Left ventricle myocardium superior (tissue), 1 donor: ENCODE measurements at places on chromosomes 1 and 21.

DNA sequence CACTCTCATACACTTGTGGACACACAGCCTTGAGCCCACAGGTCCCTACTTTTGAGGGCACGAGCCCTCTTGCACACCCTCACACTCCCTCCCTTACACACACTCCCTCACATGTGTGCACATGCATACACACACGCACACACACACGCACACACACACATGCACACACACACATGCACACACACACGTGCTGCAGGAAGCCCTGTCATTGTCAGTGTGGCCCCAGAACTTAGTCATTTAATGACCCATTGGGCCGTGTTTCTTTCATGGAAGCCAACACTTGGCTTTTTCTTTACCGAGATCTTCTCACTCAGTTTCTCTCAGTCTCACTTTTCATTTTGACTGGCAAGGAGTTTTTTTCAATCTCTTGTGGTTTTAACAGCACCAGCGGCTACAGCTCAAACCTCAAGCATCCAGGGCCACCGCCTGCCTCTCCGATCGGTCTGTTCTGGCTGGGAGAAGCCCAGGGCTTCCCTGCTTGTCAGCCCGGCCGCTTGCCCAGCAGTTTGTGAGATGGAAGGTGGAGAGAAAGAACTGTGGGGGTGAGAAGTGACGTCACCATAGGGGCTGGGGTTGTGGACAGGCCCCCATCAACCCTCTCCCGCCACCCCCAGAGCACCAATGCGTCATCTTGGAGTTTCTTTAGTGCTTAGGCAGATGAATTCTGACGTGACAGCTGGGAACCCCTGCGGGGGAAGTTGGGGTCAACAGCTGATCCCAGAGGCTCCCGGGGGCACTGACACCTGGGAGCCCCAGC, 15.8 kb upstream of the TNFRSF8 start:
- no peak for DNase-seq

GRCh38 chr1:7335224-7335879, 435.7 kb upstream of the VAMP3 start:
- DNase-seq: no peak

DNA sequence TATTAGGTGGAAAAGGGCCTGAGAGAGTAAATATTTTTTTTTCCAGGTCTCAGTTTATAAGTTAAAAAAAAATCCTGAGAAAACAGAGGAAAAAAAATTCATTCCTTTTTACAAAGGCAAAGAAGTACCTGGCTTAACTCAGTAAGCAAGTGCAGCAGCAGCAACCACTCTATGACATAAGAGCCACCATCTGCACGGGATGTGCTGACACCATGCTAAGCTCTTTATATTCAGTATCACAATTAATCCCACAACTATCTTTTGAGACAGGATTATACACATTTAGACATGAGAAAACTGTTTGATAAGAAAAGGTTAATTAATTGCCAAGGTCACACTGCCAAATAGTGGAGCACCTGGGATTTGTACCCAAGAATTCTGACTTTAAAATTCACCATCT, 13.4 kb upstream of the DPT start:
- no peak for DNase-seq

DNA sequence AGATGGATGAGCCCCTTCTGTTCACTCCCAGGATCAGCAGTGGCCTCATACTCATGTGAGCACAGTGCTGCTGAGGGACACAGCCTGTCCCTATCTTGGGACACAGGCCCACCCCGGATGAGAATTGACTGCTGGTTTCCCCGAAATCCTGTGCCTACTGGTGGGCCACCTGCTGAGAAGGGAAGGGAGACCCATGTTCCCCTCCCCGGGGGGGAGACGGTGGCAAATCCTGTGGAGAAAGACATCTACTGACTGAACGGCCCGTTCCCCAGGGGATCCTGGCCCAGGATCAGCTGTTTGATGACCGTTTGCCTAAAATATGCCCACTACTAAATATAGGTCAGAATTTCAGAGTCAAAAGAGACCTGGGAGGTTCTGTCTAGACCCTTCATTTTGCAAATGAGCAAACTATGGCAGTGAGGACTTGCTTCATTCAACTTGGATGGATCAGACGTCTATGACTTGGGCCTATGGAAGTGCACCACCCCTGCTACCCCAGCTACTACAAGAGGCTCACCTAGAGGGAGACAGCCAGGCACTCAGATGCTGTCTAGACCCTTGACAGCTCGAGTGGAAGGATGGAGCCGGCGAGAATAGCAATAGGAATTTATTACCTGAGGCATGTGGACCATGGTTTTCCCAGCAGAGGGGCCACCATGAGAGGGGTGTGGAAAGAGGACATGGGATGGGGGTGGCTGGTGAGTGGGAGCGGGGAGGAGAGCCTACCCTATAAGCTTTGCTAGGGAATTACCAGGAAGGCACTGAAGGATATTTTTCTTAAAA, 15.6 kb upstream of the THEMIS2 start:
- DNase-seq: no peak

- no peak for DNase-seq
Measured at GRCh38 chr1:226029093-226029496, 30.0 kb upstream of the SDE2 start.

- DNase-seq: no peak
Measured at GRCh38 chr1:174748586-174748985, 251.2 kb upstream of the CACYBP start.

DNA sequence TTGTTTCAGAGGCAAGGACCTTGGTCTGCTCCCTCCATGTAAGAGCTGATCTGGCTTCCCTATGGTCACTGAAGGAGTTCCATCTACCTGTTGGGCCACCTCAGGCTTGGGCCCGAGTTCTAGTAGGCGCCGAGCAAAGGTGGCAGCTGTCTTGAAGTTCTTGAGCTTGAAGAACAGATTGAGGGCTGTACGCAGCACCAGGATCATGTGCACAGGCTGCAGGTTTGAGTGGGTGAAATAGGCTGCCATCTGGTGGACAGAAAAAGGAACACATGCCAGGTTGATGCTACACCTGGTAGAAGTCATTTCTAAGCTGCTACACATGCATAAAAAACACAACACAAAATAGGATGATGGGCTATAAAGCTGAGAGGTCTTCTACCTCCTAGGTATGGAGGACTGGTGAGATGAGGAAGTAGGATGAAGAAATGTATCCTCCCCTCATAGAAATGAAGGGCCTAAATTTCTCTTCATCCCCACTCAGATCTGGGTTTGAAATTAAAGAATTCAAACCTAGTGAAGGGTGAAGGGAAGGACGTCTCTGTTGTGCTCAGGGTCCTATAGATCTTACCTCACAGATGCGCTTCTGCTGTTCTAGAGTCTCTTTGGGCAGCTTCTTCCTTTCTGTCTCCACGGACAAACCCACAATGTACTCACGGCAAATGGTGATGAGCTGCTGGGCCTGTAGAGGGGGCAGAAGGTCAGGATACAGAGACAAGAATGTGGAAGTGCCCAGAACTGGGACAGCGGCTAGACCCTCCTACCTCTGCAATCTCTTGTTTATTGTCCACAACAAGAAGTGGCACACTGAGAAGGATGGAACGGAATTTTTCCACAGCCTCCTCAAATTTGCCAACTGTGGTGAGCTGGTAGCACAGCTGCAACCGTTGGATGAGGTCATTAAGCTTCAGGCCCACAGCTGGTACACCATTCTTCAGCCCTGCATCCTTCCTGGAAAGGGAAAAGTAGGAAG, 6.6 kb upstream of the PEX19 start:
- DNase-seq: peak; percentile 45

GRCh38 chr21:25568246-25568645, 39.0 kb downstream of the MRPL39 start:
- DNase-seq: peak; percentile 46

- DNase-seq: no peak
Measured at GRCh38 chr1:117567976-117568375, 37.9 kb upstream of the TENT5C start.

- no peak for DNase-seq
Measured at GRCh38 chr1:233238884-233239431, 56.6 kb downstream of the PCNX2 start.

- DNase-seq: no peak
Measured at GRCh38 chr1:85611425-85611824, 30.9 kb downstream of the CCN1 start.

- no peak for DNase-seq
Measured at GRCh38 chr1:212355230-212355969, 59.3 kb downstream of the PACC1 start.

DNA sequence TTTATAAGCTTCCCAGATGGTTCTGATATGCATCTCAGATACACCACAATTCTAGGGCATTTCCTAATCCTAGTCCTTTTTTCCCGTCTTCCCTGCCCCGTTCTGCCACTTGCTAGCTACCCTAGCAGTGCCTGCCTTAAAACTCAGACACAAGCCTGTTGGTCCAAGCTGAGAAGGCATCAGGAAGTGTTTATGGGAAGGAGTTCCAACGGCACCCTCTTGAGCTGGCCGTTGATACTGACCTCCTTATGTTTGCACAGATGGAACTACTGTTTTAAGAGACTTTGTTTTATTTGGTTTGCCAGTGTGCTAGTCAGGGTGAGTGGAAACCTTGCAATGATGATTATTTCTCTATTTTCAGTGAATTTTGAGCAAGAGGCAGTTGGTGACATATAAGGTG, 67.2 kb downstream of the UCK2 start:
- no peak for DNase-seq

DNA sequence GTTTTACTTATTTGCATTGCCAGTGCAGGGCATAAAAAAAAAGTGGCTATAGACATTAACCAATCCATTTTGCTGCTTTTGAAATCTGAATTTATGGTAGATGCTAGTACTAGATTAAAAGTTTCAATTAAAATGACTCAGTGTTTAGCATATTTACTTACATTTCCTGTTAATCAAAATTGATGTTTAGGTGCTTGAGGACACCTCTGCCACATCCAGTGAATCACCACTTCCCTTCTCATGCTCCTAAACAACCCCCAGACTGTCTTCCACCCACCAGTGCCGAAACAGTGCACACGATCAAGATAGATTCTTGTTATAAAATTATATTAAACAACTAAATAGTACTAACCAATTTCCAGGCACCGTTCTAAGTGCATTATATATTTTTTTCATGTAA, 32.7 kb downstream of the HSD17B7 start:
- DNase-seq: no peak

GRCh38 chr1:203589171-203589570, 37.5 kb upstream of the ATP2B4 start:
- DNase-seq: no peak

DNA sequence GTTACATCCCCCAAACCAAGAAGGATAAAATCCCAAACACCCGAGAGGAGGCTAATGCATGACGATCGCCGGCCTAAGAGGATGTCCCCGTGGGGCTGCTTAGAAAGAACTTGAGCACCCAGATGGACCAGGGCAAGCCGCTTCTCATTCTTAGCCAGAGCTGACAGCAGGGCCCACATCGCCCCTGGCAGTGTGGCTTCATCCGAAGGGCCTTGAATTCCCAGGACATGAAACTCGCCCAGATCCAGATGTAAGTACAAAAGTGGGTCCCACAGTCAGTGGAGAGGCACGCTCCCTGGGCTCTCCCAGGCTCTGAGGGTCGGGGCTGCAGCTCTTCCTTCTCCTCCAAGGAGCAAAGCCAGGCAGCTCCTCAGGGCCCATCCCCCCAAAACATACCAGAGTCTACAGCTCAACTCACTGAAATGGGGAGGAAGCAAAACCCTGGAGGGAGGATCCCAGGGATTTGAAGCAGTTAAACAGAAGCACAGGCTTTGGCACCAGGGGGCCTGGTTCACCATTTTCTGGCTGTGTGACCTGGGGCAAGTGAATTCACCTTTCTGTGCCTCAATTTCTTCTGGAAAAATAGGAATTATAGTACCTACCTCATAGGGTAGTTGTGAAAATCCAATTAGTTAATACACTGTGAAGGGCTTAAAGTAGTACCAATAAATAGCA, 85.6 kb downstream of the MAN1C1 start:
- DNase-seq: no peak

GRCh38 chr1:51916587-51917405, 38.3 kb upstream of the NRDC start:
- DNase-seq: no peak

GRCh38 chr1:225977937-225978748, 21.0 kb downstream of the SDE2 start:
- DNase-seq: no peak

- DNase-seq: no peak
Measured at GRCh38 chr1:160808289-160808688, 12.3 kb downstream of the LY9 start.

DNA sequence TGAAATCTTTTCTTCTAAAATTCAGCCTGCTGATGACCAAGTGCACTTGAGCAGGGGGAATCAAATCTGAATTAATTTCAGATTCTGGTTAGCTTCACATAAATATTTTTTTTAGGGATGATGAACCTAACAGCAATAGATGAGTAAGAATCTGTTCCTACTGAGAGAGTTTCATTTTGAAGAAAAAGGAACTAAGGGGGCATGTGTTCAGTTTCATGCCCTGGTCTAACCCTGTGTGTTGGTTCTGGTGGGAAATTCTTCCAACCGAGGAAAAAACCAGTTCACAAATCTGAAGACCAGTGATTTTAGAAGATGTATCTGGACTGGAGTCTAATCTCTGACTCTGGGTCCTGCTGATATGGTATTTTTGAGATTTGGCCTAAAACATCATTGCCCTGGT, 13.7 kb downstream of the SELL start:
- DNase-seq: no peak
